MM.1S (cell line): ENCODE measurements at places on chromosomes 7 and 10.

DNA sequence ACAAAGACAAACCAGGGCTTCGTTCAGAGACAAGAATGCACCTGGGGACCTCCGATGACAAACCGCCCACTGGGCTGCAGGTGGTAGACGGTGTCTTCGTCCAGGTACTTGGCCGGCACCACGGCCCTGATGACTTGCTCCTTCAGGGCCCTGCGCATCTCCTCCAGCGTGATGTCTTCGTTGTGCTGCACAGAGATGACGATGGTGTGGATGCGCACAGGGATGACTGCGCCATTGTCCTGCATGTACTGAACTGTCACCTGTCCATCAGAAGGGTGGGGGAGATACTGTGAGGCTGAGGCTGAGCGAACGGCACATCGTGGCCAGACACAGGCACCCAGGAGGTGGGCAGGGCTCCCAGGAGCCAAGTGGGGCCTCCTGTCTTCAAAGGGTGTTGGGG lies 13.1 kb downstream of the MAT1A start:
- H3K27ac ChIP-seq: no peak overlapping the region
- DNase-seq: no peak
- no peaks in the 10 kb centered on the region for H3K36me3 ChIP-seq
- no peaks in the 10 kb centered on the region for H3K27me3 ChIP-seq
- H3K4me3 ChIP-seq: no peak overlapping the region

GRCh38 chr10:130300608-130301020 lies 164.4 kb downstream of the GLRX3 start:
- no peaks in the 10 kb centered on the region for H3K36me3 ChIP-seq
- H3K27ac ChIP-seq: peak overlapping the region; percentile 59; the same call in 1 of the 2 replicates
- no peaks in the 10 kb centered on the region for H3K27me3 ChIP-seq
- no peaks in the 10 kb centered on the region for H3K4me1 ChIP-seq

GRCh38 chr7:76121044-76121443 lies 73.1 kb downstream of the MDH2 start:
- DNase-seq: no peak
- no peaks in the 10 kb centered on the region for H3K4me1 ChIP-seq
- H3K36me3 ChIP-seq: no peaks in the 10 kb centered on the region

- no peaks in the 10 kb centered on the region for H3K4me1 ChIP-seq
- H3K27me3 ChIP-seq: no peaks in the 10 kb centered on the region
- H3K36me3 ChIP-seq: no peaks in the 10 kb centered on the region
- DNase-seq: no peak
- no peak overlapping the region for H3K4me3 ChIP-seq
Measured at GRCh38 chr7:39536951-39537350, 29.3 kb upstream of the YAE1 start.

DNA sequence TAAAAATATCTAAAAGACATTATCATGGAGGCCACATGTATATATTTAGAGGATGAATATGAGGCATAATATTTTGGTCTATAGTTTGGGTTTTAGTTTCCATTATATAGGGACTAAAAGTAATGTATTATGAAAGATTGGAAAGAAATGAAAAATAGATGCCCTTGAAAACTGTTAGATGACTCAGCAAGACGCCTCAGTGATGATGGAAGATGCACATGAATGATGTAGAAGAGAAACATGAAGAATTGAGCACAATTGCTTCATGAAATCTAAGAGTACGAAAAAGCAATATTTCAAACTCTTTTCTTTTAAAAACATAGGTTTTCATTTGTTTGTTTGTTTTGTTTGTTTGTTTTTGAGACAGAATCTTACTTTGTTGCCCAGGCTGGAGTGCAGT lies 89.8 kb downstream of the ARL4A start:
- no peak for DNase-seq
- no peaks in the 10 kb centered on the region for H3K4me1 ChIP-seq
- H3K27ac ChIP-seq: no peak overlapping the region
- H3K36me3 ChIP-seq: no peaks in the 10 kb centered on the region
- H3K4me3 ChIP-seq: no peak overlapping the region

DNA sequence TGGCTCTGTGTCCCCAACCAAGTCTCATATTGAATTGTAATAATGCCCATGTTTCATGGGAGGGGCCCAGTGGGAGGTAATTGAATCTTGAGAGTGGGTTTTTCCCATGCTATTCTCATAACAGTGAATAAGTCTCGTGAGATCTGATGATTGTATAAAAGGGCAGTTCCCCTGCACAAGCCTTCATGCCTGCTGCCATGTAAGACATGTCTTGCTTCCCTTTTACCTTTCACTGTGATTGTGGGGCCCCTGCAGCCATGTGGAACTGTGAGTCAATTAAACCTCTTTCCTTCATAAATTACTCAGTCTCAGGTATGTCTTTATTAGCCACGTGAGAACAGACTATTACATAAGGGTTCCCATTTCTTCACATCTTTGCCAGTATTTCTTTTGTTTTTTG lies 97.1 kb upstream of the CPXM2 start:
- no peak for DNase-seq
- no peak overlapping the region for H3K27ac ChIP-seq
- no peaks in the 10 kb centered on the region for H3K36me3 ChIP-seq
- H3K27me3 ChIP-seq: no peaks in the 10 kb centered on the region
- H3K4me3 ChIP-seq: no peak overlapping the region

DNA sequence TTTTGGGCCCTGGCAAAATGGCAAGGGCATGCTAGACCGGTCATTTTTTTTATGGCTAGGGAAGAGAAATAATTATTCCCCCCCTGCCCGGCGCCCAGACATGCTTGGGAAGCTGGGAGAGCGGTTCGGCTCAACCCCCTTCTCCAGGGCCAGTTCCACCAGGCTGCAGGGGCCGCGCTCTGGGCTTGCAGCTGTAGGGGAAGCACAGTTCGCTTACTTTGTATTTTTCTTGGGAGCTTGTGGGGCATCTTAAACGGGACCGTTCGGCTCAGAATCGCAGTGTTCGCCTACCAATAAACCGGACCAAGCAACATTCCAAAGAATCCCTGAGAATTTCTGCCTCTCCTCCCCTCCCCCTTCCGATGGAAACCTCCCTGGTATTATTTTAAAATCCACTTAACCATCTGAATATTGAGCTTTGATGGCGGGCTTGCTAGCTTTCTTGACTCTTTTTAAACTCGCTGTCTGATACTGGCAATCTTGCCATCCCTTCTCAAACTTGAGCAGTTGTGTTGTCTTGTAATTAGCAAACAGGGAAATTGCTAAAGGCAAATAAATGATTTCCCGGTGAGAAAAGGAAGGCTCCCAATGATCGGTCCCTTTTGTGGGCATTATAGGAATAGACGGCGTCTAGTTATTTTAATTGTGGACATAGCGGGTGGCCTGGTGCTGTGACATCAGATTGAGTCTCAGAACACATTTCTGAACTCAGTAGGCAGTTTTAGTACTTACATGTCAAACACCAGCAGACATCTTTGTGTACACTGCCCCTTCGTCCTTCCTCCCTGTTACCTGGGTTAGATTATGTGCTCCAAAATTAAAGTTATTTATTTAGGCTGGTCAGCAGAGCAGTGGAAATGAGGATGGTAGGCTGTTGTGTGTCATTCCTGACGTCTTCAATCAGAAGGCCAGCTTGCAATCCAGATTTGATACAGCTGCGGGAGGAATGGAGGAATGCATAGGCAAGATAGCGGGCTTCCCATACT lies 3.4 kb downstream of the TCF7L2 start:
- H3K27ac ChIP-seq: no peak overlapping the region
- H3K4me1 ChIP-seq: no peaks in the 10 kb centered on the region
- no peak for DNase-seq

- no peaks in the 10 kb centered on the region for H3K36me3 ChIP-seq
- no peak overlapping the region for H3K4me3 ChIP-seq
- H3K27ac ChIP-seq: no peak overlapping the region
- H3K27me3 ChIP-seq: no peaks in the 10 kb centered on the region
Measured at GRCh38 chr7:87310790-87311419, 34.6 kb upstream of the CROT start.

DNA sequence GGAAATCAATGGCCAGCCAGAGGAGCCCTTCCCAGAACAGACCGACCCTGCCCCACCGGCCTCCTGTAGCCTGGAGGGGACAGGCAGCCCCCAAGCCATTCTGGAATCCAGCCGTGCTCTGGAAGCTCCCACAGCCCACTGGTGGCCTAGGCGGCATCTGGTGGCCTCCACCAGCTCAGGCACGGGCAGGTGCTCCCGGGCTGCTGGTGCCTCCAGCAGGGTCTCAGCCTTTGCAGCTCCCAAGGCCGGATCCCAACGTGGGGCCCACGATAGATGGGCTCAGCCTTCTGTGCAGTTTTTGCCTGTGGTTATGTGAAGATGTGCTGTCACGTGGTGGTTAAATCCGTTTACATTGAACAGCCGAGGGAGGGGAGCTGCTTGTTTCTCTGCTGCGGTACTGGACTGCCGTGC lies 44.4 kb downstream of the JAKMIP3 start:
- H3K27me3 ChIP-seq: peaks cover 42% of the 10 kb centered on the region
- no peak for DNase-seq
- H3K4me3 ChIP-seq: no peak overlapping the region

- DNase-seq: no peak
- H3K27ac ChIP-seq: no peak overlapping the region
- no peaks in the 10 kb centered on the region for H3K36me3 ChIP-seq
Measured at GRCh38 chr10:43318976-43319960, 52.2 kb upstream of the FXYD4 start.

GRCh38 chr7:22356701-22357310 lies at the start of gene RAPGEF5:
RAPGEF5 (minus strand) TSS chr7:22357154; CDS start chr7:22357060, 94 bp downstream.
- peak; percentile 69 for DNase-seq
- H3K27me3 ChIP-seq: no peaks in the 10 kb centered on the region
- H3K4me1 ChIP-seq: peaks cover 21% of the 10 kb centered on the region
- peak within 1 kb of the TSS; percentile 70 for H3K4me3 ChIP-seq
- no peaks in the 10 kb centered on the region for H3K36me3 ChIP-seq
- 0 out of 2 replicates have a peak within 1 kb of the TSS, but pooled peaks have one; percentile 3 for H3K27ac ChIP-seq

GRCh38 chr10:116743266-116744064 lies 1.1 kb upstream of the HSPA12A start:
- DNase-seq: no peak
- peaks cover 6% of the 10 kb centered on the region; the same call in 1 of the 2 replicates for H3K27me3 ChIP-seq
- no peaks in the 10 kb centered on the region for H3K36me3 ChIP-seq
- H3K27ac ChIP-seq: no peak overlapping the region
- H3K4me1 ChIP-seq: peaks cover 3% of the 10 kb centered on the region; the same call in 1 of the 2 replicates

DNA sequence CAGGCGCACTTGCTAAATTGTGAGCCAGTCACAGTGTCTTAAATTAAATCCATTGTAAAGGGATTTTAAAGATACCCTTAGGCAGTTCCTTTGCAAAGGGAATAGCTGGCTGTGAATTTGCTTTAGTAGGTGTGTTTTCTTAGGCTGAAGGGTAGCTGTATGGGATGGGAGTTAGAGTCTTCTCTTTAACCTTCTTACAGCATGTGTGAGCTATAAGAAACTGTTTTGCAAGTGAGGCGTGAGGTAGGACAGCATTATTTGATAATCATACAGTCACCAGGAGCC lies 5.2 kb downstream of the EEPD1 start:
- H3K27ac ChIP-seq: no peak overlapping the region
- H3K27me3 ChIP-seq: no peaks in the 10 kb centered on the region
- no peaks in the 10 kb centered on the region for H3K36me3 ChIP-seq
- DNase-seq: no peak
- 0 out of 2 replicates have a peak, but pooled peaks cover 3% of the 10 kb centered on the region for H3K4me1 ChIP-seq

GRCh38 chr7:82507976-82508677 lies 64.5 kb upstream of the CACNA2D1 start:
- H3K36me3 ChIP-seq: no peaks in the 10 kb centered on the region
- no peak for DNase-seq
- H3K4me1 ChIP-seq: no peaks in the 10 kb centered on the region
- H3K27me3 ChIP-seq: no peaks in the 10 kb centered on the region
- H3K27ac ChIP-seq: no peak overlapping the region
- no peak overlapping the region for H3K4me3 ChIP-seq

GRCh38 chr7:69795932-69796331 lies 197.7 kb downstream of the AUTS2 start:
- no peak for DNase-seq
- H3K4me3 ChIP-seq: no peak overlapping the region
- no peak overlapping the region for H3K27ac ChIP-seq
- no peaks in the 10 kb centered on the region for H3K36me3 ChIP-seq

- no peaks in the 10 kb centered on the region for H3K27me3 ChIP-seq
- no peak overlapping the region for H3K4me3 ChIP-seq
- no peak overlapping the region for H3K27ac ChIP-seq
- H3K36me3 ChIP-seq: no peaks in the 10 kb centered on the region
Measured at GRCh38 chr10:78952686-78953085, 116.1 kb upstream of the ZMIZ1 start.

- 0 out of 2 replicates have a peak, but pooled peaks cover 6% of the 10 kb centered on the region for H3K4me1 ChIP-seq
- no peak overlapping the region for H3K27ac ChIP-seq
- no peak overlapping the region for H3K4me3 ChIP-seq
- DNase-seq: no peak
Measured at GRCh38 chr10:4351723-4352413, 474.1 kb upstream of the AKR1E2 start.

DNA sequence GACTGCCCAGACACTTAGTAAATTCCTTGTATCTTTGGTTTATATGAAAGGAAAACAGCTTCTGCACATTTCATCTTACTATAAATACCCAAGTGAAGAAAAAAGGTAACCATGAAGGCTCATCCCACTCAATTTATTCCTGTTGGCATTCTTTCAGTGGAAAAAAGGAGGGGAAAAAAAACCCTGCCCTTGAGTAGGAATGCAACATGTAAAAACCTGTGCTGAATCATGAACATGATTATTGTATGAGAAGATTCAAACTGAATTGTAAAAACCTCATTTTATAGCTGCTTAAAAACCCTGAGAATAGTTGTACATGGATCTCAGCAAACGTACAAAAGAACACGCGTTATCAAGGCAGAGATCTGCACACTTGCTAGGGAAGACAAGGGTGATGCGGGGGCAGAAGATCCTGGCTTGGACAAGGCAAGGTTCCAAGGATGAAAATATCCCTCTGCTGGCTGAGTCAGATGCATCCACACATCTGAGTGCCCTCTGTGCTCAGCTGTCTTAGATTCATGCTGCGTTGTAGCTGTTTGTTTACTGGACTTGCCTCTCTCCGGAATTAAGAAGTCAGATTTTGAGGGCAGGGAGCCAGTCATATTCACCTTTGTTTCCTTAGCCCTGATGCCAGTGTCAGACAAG lies 658.2 kb downstream of the PARD3 start:
- H3K4me3 ChIP-seq: no peak overlapping the region
- no peak overlapping the region for H3K27ac ChIP-seq
- H3K4me1 ChIP-seq: no peaks in the 10 kb centered on the region
- H3K27me3 ChIP-seq: no peaks in the 10 kb centered on the region
- H3K36me3 ChIP-seq: no peaks in the 10 kb centered on the region

DNA sequence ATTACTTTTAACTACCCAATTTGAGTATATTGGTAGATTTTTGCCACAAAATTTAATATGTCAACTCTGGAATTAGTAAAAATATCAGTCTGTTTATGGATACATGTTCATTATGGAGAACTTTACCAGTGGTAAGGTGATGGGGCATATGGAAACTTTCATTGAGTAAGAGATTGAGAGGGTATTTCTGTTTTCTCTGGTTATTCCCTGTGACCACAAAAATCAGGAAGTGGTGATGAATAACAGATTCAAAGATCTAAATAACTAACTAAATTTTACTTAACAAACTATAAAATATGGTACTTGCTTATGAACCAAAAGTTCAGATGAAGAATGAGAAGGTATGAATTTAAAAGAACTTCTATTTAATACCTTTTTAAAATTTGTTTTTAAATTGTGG lies 22.1 kb upstream of the STEAP4 start:
- no peak overlapping the region for H3K4me3 ChIP-seq
- H3K4me1 ChIP-seq: no peaks in the 10 kb centered on the region
- H3K36me3 ChIP-seq: no peaks in the 10 kb centered on the region
- H3K27ac ChIP-seq: no peak overlapping the region
- no peaks in the 10 kb centered on the region for H3K27me3 ChIP-seq

- no peak overlapping the region for H3K27ac ChIP-seq
- H3K4me1 ChIP-seq: no peaks in the 10 kb centered on the region
- H3K27me3 ChIP-seq: no peaks in the 10 kb centered on the region
- DNase-seq: no peak
- H3K36me3 ChIP-seq: no peaks in the 10 kb centered on the region
Measured at GRCh38 chr7:38207843-38208242, 29.8 kb downstream of the STARD3NL start.
